ENCODE measurements at places on chromosomes 5 and 9.

GRCh38 chr5:111703662-111704061 is 53.3 kb downstream of the NREP start:
- no peak for DNase-seq

DNA sequence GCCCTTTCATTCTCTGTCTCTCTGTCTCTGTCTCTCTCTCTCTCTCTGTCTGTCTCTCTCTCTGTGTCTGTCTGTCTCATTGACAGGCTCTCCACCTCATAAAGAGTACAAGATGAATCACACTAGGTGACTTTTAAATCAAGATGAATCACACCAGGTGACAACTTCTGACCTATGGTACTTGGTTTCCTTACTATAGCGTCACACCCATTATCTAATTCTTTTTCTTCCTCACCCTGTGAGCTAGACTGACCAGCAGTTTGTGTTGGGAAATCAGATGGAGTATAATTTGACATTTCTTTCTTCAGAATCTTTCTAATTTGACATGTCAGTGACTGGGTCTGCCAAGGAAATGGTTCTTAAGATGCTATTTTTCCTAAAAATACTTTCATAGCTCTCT is 232.9 kb downstream of the ARRDC3 start:
- no peak for DNase-seq

GRCh38 chr5:169748174-169748573 is 111.1 kb downstream of the DOCK2 start:
- DNase-seq = no peak

DNA sequence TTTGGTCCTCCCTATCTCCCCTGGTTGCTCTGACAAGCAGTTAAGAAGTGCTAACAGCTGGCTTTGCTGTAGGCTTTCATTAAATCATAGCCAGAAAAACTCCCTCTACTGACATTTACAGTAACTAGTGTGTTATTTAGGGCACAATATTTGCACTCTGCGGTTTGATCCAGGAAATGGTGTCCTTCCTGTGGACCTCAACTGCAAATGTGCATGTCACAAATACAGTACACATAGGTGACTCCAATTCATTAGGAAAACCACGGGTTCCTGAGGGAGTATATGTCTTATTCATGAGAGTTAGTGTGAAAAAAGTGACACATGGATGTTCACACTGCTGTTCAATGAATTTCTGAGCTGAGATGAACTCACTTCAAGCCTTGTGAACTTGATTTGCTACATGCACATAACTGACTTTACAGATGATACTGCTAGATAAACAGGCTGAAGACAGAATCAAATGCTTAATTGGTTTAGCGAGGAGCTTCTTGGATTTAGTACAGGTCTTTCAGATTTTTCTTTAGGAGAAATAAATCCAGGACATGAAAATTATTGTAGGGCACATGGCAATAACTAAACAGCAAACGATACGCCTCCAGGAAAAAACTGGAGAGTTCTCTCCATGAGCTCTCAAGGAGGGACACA is 281.5 kb downstream of the EFNA5 start:
- no peak for DNase-seq

GRCh38 chr9:35774907-35775635 is 16.3 kb upstream of the NPR2 start:
- no peak for DNase-seq

- peak; percentile 39 for DNase-seq
These were observed 36.2 kb upstream of the OTULIN start for GRCh38 chr5:14628346-14628745.

DNA sequence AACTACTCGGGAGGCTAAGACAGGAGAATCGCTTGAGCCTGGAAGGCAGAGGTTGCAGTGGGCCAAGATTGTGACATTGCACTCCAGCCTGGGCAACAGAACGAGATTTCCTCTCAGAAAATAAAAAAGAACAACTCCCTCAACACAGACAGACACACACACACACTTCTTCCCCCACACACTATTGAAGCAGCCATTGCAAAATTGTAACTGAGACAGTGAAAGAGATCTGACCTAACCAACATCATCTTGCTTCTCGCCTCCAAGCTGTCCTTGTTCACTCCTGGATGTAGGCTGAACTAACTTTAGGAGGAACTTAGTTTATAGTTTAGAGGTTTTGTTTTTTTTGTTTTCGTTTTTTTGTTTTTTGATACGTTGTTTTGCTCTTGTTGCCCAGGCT is 13.0 kb upstream of the PLIN2 start:
- no peak for DNase-seq

DNA sequence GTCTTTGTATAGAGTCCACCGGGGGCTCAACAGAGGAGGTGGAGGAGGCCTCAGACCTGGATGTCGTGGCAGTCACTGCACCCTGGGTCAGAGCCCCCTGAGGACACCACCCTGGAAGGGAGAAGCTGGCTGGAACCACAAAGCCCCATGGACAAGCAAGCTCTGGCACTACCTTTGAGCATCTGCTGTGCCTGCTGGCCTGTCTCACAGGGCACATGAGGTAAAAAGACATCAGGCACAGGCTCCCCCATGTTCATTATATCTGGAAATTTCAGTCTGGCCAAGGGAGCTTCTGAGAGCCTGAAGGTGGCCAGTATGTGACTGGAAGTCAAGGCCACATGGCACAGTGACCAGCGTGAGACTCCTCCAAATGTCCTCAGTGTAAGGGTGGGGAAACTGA is 22.9 kb downstream of the KCNMB1 start:
- no peak for DNase-seq

GRCh38 chr5:9284781-9285307 is 261.0 kb downstream of the SEMA5A start:
- DNase-seq = no peak

DNA sequence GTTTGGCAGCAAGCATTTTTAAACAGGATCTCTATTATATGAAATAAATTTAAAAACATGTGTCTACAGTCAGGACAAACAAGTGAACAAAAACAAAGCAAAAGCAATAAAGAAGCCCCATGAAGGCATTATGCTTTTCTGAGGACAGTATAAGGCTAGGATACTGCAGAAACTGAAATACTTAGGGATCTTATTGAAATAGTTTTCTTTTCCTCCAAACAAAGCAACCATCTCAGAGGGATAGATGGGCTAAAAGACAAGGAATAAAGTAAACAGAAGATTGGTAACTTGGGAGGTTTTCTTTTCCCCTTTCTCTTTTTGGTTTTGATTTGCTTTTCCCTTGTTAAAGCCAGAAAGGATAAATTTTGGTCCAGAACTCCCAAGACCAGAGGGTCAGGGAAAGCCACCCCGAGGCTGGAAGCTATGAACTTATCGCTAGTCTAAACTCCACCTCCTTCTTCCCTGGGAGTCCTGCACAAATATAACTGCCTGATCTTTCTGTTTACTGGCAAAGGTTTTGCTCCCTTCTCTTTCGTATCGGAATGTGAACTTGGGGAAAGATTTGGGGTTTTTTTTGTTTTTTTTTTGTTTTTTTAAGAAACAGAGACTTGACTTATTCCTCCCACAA is 164.0 kb downstream of the GHR start:
- no peak for DNase-seq

DNA sequence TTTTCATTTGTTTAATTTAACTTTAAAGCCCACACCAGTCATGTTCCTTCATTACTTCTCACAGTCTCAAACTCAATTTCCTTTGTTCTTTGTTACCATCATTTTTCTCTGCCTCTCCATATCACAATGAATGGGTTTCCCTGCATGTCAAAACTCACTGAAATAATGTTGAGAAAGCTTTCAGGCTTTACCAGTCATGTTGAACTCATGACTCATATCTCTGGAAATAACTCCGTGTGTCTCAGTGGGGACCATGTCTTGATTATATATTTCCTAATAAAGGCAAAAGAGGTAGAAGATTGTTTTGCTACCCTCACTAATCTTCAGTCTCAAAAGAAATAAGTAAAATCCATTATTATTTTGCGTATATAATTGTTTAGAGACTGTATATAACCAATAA is 231.2 kb downstream of the CHSY3 start:
- no peak for DNase-seq

DNA sequence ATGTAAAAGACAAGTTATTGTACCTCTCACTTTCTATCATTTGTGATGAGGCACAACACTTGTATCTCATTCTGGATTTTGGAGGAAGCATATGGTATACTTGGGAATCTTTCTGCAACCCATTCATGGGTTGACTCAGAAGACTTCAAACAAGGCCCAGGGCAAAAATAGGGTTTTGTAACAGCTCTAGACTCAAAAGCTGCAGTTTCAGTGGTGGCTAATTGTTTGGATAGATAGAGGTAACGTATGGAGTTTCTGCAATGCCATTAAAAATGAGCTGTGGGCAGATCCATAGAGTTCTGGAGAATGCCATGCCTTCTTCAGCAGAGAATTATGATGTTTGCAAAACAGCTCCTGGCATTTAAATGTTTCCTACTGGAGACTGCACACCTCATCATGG is 279.6 kb upstream of the VLDLR start:
- no peak for DNase-seq

DNA sequence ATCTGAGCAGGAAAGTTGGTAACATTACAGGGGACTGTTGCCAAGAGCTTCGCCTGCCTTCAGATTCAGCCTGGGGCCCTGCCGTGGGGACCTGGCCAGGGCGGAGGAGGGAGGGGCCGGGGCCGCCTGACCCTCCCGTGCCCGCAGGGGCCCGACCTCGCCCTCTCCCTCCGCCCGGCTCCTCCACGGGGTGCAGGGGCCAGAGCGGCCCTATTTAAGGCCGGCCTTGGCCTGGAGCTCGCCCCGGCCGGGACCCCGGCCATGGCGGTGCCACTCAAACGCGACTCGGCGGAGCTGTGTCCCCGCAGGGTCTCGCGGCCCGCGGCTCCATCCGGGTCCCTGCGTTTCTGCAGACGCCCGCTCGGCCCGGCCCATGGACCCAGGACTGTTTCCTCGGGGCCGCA is 757 bp downstream of the TMEM250 start:
- DNase-seq = no peak

GRCh38 chr5:139649082-139649991 is 1.2 kb downstream of the CXXC5 start:
- DNase-seq = no peak

DNA sequence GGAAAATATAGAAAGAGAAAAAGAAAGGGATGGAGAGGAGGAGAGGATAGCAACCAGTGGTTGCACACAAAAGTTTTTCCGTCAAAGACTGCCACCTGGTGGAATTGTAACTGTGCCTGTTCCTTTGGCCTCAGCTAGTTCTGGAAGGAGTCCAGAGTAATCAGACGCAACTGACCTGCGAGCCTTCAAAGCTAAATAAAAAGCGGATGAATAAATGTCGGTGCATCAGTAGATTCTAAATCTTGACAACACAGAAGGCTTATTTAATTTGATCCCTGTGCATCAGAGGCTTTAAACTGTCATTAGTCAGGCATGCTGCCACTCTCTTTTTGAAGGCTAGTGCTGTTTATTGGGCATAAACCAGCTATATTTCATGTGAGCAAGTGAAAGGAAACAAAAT is 132.9 kb upstream of the ACO1 start:
- no peak for DNase-seq

- DNase-seq = no peak
These were observed 138.1 kb upstream of the PIK3R1 start for GRCh38 chr5:68077349-68077894.

GRCh38 chr9:31372799-31373587 is 1011.5 kb upstream of the ACO1 start:
- DNase-seq = no peak

GRCh38 chr9:135774794-135775525 is 73.0 kb downstream of the KCNT1 start:
- DNase-seq = no peak

DNA sequence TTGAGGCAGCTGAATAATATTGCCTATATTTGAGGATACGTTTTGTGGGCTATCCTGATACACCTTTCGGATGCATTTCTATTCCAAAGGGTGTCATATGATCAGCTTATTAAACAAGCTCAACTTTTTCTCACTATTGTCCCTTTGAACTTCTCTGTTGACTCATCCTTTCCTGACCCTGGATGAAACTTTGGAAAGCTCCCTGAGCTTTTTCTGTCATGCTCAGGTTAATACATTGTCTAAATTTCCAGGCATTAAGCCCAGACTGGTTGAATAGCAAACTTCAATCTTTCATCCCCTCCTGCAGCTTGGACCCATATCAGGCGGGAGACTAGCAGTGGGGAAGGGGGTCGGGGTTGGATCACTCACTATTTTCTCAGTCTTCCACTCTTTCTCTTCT is 104.9 kb upstream of the PTPN3 start:
- no peak for DNase-seq

DNA sequence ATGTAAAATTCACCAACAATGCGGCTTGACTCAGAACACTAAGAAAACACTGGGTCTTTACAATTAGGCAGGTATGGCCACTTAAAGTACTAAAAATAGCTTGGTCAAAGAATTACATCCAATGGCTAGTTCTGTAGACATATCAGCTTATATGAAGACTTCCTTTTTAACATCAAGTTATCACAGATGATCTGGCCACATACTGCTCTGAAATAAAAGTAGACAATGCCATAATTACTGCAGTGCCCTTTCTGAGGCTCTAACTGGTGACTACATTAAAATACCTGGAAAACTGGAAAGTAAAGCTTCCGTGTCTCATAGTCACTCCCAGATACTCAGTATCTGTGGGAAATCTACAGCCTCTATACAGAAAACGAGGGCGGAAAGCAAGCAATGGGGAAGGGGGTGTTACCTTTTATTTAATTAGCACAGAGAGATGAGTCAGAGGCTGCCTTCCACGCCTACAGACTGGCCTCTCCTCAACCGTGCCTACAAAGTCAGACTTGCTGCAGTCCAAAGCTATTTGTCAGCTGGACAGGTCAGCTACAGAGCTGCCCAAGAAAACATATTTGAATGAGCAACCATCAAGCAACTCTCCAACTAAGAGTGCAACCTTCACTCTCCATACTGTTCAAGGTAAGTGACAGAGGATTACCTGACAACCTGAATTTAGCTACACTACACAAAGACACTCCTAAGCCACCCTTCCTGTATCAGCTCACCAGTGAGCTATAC is 8.7 kb downstream of the SERINC5 start:
- peak; percentile 55 for DNase-seq

- DNase-seq = peak; percentile 63
These were observed 1.3 kb downstream of the SEMA5A start for GRCh38 chr5:9544502-9545135.

GRCh38 chr5:9399094-9399493 is 146.8 kb downstream of the SEMA5A start:
- no peak for DNase-seq

GRCh38 chr5:145921211-145921610 is 15.2 kb upstream of the SH3RF2 start:
- DNase-seq = no peak

GRCh38 chr5:103600086-103600485 is 37.5 kb upstream of the NUDT12 start:
- no peak for DNase-seq

GRCh38 chr5:155947394-155948062 is 379.4 kb upstream of the SGCD start:
- no peak for DNase-seq

DNA sequence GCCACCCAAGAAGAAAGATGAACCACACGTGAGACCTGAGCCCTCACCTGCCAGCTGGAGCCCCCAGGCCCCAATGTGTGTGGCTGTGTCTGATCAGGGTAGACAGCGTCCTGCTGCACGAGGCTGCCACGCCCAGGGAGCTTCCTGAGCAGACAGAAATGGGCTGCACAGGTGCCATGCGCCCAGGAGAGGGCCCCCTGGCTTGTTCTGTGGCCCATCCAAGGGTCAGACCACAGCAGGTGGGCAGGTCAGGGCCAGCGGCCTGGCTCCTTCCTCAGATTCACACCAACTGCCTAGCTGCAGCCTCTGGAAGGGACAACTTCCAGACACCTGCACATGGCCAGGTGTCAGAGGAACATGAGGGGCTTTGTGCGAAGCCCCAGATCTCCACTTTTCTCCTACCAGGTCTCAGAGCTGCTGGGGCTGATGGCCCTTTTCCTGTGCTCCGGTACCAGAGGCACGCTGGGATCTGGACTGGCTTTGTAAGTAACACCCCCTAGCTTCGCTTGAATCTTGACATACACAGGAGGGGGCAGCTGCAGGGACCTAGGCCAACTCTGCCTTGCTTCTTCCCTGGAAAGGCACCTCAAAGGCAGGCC is 10.8 kb downstream of the SARDH start:
- DNase-seq = no peak

Data from T47D (cell line).